CD8-positive, alpha-beta memory T cell (primary cell): ENCODE measurements at places on chromosomes 11 and 22. TPM values are rescaled to one million over a fixed set of nuclear protein-coding genes. Genes with fewer than 3 reads are reported as not detected.

- DNase-seq: no peak
Measured at GRCh38 chr11:120338107-120338933, 2.1 kb downstream of the ARHGEF12 start.

Gene SLC22A25
- total RNA-seq: not detected

DNA sequence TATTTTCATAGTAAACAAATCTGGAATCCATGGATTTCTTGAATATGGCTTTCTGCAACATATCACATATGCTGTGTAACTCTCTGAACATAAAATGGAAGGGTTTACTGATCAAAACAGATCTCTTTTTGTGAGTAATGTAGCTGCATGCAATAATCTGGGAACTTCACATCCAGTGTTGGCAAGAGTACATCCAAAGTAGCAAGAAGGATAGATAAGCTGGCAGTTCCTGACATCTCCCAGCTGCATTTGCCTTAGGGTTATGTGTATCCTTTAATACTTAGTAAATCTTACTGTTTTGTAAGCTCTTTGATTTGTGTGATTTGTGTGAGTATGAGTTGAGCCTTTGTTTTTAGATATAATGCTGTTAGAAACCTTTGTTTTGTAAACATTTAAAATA lies 280.4 kb upstream of the CNTN5 start:
- no peak for DNase-seq

DNA sequence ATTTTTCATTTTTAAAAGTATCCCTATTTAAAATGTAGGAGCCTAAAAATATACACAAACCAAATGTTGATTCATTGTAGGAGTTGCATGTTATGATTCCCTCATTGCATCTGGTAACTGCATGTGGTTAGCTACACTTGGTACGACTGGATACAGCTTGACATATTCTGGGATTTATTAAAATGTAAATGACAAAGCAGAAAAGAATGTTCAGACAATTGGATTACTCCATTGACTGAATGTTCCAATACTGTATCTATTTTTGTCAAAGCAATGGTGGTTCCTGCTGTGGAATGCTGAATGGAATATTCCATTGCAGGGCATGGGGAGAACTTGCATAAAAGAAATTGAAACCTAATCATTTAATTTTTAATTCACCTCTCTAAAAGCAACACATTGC lies 30.8 kb downstream of the BLID start:
- no peak for DNase-seq

Gene FSHB
- not detected for total RNA-seq

DNA sequence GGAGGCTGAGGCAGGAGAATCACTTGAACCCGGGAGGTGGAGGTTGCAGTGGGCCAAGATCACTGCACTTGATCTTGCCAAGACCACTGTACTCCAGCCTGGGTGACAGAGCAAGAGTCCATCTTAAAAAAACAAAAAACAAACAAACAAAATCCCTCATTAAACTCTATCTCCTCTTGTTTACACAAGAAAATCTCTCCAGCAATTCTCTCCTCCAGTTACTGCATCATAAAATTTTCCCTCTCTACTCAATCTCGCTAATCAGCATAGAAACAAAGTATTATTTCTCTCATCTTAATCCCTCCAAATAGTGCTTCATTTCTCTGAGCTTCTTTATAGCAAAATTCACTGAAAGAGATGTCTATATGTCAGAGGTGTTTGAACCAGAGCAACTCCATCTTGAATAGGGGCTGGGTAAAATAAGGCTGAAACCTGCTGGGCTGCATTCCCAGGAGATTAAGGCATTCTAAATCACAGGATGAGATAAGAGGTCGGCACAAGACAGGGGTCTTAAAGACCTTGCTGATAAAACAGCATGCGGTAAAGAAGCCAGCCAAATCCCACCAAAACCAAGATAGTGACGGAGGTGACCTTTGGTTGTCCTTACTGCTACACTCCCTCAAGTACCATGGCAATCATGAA lies 19.8 kb downstream of the MTMR2 start:
- no peak for DNase-seq

DNA sequence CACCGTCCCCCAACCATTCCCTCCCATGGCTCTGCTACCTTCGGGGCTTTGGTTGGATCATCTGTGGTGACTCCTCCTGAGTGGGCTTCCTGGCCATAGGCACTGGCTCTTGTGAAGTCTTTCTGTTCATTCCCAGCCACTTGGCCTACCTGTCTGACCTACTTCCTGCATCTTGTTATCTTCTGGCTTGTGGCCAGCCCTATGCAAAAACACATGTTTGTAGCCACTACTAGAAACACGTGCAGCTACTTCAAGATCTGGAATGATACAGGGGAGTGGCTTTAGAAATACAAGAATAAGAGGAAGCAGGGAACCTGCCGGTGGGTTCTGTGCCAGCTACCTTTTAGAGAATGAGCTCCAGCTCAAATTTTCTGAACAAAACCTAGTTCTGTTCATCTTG lies 20.9 kb downstream of the RCOR2 start:
- DNase-seq: no peak

GRCh38 chr11:116697011-116697410 lies 75.8 kb downstream of the BUD13 start:
- DNase-seq: no peak

DNA sequence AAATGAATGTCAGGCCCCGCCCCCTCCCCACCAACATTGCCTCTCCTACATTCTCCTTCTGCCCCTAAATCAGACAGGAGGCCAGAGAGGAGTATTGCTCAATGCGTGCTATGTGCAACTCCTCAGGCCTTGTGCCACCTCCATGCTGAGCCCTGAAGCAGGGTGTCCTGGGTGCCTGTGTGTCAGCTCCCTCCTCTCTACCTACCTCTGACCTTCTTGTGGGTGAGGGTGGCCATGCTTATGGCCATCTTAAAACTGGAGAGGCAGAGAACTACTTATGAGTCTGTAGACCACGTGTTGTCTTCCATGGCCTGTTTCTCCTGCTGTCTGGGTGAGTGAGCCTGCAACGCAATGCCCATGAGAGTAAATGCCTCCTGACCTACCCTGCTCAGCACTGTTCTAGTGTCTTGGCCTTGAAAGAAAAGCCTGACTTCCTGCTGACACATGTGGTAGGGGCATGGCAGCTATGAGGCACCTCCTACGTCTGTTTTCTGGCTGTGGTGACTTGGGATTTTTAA lies 10.5 kb downstream of the MCAM start:
- no peak for DNase-seq

DNA sequence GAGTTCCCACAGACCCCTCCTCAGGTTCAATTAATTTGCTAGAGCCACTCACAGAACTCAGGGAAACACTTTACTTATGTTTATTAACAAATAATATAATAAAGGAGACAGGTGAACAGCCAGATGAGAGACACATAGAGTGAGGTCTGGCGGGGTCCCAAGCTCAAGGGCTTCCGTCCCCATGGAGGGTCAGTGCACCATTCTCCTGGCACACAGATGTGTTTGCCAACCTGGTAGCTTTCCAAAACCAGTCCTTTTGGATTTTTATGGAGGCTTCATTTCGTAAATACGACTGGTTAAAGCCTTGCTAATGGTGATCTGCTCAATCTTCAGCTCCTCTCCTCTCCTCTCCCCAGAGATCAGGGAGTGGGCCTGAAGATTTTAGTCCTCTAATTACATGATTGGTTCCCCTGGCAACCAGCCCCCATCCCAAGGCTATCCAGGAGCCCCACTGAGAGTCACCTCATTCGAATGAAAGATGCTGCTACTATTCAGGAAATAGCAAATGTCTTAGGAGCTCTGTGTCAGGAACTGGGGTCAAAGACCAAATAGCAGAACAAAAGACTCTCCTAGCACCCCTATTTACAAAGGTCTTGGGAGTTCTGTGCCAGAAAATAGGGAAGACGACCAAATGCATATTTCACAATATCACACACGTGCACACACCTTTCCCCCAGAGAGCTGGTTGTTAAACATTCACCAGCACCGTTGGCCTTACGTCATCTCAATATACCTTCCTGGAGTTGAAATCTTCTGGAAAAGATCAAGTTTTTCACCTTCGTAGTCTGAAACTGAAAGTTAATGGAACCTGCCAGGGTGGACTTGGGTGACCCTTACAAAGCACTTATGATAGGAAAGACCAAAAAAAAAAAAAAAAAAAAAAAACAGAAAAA lies 23.8 kb upstream of the CAPRIN1 start:
- no peak for DNase-seq

DNA sequence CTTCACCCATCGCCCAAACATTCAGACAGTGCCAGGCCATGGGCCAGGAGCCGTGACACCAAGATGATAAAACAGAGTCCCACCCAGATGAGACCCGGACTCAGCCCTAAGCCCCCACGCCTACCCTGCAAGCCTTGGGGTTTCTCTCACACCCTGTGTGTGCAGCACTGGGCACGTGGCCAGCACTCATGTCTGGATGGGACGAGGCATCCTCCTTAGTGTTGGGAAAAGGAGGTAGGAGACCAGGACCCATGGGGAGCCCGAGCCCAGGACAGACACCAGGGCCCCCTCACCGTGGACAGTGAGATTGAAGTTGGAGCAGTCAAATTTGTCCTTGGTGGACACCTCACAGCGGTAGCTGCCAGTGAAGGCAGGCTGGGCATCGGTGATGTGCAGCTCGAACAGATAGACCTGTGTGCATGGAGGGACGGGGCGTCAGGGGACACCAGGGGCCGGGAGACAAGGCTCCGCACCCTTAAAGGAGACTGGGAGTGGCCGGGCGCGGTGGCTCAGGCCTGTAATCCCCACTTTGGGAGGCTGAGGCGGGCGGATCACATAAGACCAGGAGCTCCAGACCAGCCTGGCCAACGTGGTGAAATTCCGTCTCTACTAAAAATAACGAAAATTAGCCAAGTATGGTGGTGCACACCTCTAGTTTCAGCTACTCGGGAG lies 4.2 kb downstream of the MYBPC3 start:
- no peak for DNase-seq

Gene MUC15
- total RNA-seq: not detected

DNA sequence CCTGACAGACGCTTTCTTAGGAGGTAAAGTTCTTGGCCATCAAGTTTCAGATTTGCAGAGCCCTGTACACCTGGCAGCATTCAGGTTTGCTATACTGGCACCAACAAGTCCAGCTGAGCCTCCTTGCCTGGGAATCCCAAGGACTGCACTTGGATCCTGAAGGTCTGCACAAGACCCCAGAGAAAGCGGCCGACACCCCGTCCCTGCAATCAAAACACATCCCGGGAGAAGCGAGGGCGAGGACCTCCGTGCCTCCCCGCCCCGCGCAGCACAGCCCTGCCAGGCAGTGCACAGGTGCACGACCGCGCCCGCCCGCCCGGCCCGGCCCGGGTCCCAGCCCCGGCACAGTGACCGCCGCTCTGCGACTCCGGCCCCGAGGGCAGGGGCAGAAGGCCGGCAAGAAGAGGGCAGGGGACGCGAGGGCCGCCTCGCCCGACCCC lies 559 bp downstream of the MRTFA start:
- no peak for DNase-seq

Gene CRYBA4
- not detected for total RNA-seq

- no peak for DNase-seq
Measured at GRCh38 chr11:83255366-83255765, 30.8 kb downstream of the CCDC90B start.

DNA sequence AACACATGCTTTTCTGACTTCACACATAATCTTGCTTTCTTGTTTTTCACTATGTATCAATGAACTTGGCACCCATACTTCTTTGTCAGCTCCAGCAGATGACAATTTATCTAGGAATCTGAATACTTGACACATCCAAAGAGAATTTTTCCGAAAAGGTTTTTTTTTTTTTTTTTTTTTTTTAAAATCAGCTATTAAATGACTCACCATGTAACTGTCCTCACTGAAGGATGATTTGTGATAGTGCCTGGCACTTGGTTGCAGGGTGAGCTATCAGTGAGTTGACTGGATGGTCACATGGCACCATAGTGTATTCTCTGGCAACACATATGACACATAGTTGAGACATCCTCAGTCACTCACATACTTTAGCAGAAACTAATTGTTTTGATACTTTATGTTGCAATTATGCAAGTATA lies 133.4 kb upstream of the E2F8 start:
- no peak for DNase-seq

DNA sequence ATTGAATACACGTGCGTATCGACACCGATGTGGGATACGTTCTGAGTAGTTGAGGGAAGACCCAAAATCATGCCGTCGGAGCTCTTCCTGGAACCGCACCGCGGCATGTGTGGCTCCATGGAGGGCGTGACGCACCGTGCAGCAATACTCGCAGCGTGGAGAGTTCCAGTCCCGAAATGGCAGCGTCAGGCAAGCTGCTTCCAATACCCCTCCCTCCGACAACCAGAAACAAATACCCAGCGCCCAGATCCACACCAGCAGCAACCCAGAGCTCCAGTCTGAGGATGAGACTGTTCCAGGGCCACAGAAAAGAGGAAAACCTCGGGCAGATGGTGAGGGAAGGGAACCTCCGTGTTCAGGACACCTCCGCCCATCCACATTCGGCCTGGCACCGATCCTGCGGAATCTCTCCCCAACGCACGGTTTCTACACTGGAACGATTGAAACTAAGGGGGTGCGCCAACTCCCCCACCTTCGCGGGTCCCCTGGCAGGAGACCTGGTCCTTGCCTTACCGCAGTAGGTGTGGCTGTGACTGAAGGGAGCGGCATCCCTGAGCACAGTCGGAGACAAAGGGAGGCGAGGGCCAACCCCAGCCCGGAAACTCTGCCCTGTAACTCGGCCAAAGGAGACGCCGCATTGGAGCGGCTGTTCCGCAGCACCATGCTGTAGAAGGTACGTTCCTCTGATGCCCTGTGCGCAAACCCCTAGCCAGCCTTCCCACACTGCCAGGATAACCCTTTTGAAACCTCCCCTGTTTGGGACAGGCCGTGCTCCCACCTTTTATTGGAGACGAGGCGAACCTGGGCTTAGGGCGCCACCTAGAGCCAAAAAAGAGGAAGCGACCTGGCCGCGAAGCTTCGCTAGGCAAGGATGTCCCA lies 28.2 kb downstream of the DBX1 start:
- peak; percentile 11 for DNase-seq

Gene ZNF215
- 0.72 TPM for total RNA-seq

DNA sequence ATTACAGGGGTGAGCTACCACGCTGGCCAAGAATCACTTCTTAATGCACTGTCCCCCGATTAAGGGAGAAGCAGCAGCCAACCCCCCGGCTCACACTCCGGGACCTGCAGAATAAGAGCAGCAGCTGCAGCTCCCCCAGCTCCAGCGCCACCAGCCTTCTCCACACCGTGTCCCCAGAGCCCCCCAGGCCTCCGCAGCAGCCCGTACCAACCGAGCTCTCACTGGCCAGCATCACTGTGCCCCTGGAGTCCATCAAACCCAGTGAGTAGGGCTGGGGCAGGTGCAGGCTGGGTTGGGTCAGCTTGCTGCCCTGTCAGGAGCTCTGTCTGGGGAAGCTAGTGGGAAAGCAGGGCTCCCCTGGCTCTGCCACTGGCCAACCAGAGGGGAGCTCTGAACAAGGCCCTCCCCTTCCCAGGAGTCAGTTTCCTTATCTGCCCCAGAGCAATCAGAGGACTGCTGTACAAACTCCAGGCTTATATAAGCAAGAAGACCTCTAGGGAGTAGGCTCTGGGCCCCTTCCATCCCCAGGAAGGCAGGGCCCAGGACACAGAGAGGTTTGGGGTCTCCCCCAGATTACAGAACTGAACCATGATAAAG lies 8.5 kb upstream of the SH3BP1 start:
- DNase-seq: no peak

GRCh38 chr11:27280140-27280539 lies 82.9 kb downstream of the CCDC34 start:
- DNase-seq: no peak

Gene SPTBN2
- 0.81 TPM for total RNA-seq
